ENCODE measurements at places on chromosomes 3 and 15. TPM values are rescaled to one million over a fixed set of nuclear protein-coding genes. Genes with fewer than 3 reads are reported as not detected.

GRCh38 chr3:1446531-1446930 lies 353.7 kb downstream of the CNTN6 start:
- H3K4me1 ChIP-seq: no peaks in the 10 kb centered on the region
- no peaks in the 10 kb centered on the region for H3K36me3 ChIP-seq
- no peaks in the 10 kb centered on the region for H3K27me3 ChIP-seq

DNA sequence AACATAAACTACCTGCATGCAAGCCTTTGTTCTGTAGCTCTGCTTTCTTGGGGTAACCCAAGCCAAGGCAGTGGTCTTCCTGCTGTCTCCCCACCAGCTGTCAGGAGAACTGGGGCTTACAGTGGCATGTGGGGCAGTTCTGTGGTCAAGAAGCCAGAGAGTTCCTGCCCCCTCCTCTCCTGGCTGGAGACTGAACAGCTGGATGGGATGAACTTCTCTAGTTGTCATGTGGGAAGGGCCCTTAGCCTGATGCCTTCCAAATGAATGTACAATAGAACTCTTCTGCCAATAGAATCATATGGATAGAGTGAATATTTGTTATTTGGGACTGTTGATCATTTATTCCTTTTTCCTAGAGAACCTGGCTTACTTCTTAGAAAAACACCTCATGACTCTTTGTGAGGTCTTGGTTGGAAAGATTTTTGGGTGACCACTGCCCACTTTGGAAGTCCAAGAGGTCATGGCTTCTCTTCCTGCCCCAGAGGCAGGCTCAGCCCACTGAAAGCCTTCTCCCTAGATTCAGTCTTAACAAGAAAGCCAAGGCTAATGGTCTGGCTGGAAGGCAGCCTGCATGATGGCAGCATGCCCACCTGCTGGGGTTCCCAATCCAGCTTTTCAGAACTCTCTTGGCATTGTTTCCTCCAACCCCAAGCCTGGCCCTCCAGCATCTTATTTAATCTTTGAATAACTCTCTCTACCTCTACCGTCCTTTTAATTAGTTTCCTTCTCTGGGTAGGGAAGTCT lies 462.9 kb upstream of the PROK2 start:
- no peaks in the 10 kb centered on the region for H3K4me1 ChIP-seq
- no peak overlapping the region for H3K4me3 ChIP-seq
- DNase-seq: no peak
- no peaks in the 10 kb centered on the region for H3K36me3 ChIP-seq

DNA sequence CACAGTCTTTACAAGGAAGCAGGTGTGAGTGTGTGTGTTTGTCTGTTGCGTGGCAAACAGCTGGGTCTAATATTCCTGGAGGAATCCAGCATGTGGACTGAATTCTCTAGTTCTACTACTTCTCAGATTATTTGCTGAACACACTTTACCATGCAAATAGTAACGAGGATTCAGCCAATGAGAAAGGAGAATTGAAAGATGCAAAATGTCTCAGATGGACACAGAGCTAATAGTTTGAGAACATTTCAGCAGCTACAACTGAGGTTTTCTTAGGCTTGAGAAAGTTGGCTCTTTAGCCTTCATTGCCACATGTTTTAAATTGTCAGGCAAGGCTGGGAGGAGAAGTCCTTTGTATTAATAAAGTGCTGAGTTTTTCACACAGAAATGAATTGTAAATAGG lies 568.0 kb upstream of the MDFIC2 start:
- DNase-seq: no peak
- H3K27me3 ChIP-seq: no peaks in the 10 kb centered on the region
- H3K36me3 ChIP-seq: no peaks in the 10 kb centered on the region
- no peaks in the 10 kb centered on the region for H3K4me1 ChIP-seq
- H3K4me3 ChIP-seq: no peak overlapping the region

DNA sequence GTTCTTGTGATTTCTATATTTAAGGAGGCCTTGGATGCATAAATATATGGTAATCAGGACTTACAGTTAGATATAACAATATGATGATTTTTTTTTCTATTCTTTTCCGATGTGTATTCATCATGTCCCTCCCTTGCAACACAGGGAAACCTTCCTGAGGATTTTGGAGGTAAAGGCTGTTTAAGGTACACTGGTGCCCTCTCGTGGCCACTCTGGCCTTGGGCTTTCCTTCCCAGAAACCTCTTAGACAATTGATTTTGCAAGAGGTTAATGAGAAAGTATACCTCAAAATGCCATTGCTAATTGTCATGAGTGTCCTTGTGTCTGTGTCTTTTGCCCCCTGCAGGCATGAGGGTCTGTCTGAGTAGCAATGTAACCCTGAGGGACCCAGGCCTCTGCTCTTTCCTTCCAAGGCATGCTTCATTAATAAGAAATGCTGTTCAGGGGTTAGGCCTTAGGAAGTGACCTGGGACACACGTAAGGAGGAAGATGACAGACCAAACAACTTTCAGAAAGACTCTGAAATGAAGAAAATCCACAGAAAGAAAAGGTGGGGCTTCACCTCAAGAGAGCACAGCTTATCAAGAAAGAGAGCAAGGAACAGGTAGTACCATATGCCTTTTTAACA lies 70.3 kb upstream of the PPP2R3A start:
- DNase-seq: peak; percentile 84
- H3K36me3 ChIP-seq: no peaks in the 10 kb centered on the region
- no peak overlapping the region for H3K27ac ChIP-seq
- H3K4me3 ChIP-seq: no peak overlapping the region

DNA sequence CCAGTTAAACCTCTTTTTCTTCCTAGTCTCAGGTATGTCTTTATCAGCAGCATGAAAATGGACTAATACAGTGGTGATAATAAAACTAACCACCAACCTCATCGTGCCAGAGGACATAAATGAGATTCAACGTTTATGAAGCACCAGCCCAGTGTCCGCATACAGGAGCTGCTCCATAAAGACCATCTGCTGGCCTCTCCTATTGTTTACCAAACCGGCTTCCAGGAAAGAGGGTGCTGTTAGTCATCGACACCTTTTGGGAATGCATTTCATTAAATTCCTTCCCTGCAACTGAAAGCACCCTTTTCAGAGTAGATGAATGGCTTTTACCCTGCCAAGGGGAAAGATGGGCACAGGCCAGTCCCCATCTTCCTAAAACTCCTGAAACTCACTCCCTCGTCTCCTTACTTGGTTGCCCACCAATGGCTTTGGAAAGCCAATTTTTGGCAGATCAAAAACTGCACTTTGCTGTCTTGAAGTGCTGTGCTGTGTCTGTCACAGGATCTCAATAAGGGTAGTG lies 122.1 kb downstream of the AQP9 start:
- no peak overlapping the region for H3K27ac ChIP-seq
- H3K4me1 ChIP-seq: peaks cover 13% of the 10 kb centered on the region
- no peak overlapping the region for H3K4me3 ChIP-seq
- H3K36me3 ChIP-seq: no peaks in the 10 kb centered on the region
- DNase-seq: no peak

DNA sequence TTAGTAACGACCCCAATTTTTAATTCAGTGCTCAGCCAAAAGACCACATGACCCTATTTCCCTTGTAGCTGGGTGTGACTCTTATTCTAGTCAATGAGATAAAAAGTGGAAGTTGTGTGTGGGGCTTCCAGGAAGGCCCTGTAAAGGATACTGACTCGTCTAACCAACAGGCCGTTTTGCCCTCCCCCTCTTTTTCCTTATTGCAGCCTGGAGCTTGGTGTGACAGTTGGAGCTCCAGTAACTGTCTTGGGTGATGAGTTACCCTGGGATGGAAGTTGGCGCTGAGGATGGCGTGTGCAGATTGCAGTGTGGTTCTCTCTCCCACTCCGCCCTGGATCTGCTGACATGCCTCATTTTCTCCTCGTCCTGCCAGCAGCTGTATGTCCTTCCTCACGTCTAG lies 209.3 kb upstream of the PROK2 start:
- no peaks in the 10 kb centered on the region for H3K27me3 ChIP-seq
- peaks cover 3% of the 10 kb centered on the region for H3K36me3 ChIP-seq
- H3K4me3 ChIP-seq: no peak overlapping the region
- no peak overlapping the region for H3K27ac ChIP-seq

- peaks cover 2% of the 10 kb centered on the region for H3K27me3 ChIP-seq
- H3K4me1 ChIP-seq: no peaks in the 10 kb centered on the region
- no peak for DNase-seq
- no peak overlapping the region for H3K4me3 ChIP-seq
- no peak overlapping the region for H3K27ac ChIP-seq
Measured at GRCh38 chr3:98567666-98568270, 25.6 kb downstream of the CPOX start.

DNA sequence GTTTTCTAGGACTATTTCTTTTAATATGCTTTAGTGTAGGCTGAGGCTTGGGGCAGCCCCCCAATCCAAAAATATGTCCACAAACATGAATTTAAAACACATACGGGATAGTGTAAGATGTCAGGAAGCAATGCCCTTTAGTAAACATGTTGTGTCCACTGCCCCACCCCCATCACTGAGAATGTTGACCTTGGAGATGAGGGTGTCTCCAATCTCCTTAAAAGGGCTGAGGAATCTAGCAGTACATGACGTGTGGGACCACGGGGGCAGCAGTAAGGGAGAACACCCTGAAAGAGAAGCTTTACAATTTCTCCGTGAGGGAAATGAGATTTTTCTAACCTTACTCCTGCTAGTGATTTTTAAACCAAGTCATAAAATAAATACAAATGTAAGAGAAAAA lies 84.7 kb downstream of the SQOR start:
- no peak overlapping the region for H3K4me3 ChIP-seq
- DNase-seq: no peak
- peaks cover 1% of the 10 kb centered on the region for H3K27me3 ChIP-seq

Gene SKOR1
- total RNA-seq: 4.0 TPM

Gene FAM240A
- total RNA-seq: not detected

Gene TGFBR2
- total RNA-seq: 0.96 TPM

Gene KATNBL1
- total RNA-seq: 64.7 TPM

Gene TMCC1
- 42.2 TPM for total RNA-seq

Gene TICRR
- 2.7 TPM for total RNA-seq

Gene SUCLG2
- total RNA-seq: 4.3 TPM

Gene GP9
- not detected for total RNA-seq
